ENCODE measurements at places on chromosomes 11 and 22. TPM values are rescaled to one million over a fixed set of nuclear protein-coding genes. Genes with fewer than 3 reads are reported as not detected.

GRCh38 chr22:31288496-31289240, 3.6 kb downstream of the PIK3IP1 start:
- no peak for DNase-seq

DNA sequence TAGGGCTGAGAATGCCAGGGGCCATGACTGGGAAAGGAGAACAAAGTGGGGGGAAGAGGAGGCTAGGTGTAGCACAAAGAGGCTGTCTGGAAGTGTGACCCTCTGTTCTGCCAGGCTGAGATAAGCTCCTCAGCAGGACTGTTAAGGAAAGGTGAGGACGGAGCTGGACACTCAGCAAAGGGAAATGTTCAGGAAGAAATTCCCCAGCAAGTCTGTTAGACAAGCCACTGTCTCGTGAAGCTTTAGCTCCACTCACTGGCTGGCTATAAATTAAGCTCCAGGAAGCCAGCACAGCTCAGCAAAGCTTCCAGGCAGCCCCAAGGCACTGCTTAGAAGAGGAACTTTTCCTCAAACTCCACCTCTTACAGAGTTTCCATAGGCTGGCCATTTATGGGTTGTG, 181.2 kb upstream of the API5 start:
- DNase-seq = peak; percentile 19

GRCh38 chr11:37963440-37963839, 1365.4 kb upstream of the RAG2 start:
- DNase-seq = no peak

DNA sequence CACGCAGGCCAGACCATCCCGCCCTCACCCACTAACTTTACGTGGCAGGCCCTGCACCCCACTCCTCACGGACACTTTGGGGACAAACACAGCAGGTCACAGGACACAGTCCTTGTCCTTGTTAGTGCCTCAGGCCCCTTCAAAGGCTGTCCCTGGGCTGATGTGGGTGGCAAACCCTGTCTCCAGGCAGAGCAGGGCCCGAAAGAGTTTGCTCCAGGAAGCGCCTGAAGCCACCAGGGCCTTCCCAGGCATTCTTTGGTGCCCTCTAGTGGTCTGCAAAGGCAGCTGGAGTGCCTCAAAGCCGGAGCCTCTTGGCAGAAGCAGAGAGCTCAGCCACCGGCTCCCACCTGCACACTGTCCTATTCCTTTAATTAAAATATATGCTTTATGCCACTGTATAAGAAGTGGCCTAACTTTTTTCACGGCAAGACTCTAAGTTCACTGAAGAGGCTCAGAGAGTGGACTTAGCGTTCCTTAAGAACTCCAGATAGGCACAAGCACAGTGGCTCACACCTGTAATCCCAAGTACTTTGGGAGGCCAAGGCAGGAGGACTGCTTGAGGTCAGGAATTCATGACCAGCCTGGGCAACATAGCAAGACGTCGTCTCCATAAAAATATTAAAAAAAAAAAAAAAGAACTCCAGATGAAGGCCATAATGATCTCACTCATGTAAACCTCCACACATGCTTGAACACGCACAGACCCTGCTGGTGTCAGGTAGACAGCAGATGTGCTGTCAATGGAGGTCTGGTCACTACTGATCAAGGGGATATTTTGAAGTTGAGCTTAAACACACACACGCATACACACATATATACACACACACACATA, 11.1 kb downstream of the TXN2 start:
- DNase-seq = peak; percentile 84

Gene MS4A15
- total RNA-seq = 0.38 TPM

DNA sequence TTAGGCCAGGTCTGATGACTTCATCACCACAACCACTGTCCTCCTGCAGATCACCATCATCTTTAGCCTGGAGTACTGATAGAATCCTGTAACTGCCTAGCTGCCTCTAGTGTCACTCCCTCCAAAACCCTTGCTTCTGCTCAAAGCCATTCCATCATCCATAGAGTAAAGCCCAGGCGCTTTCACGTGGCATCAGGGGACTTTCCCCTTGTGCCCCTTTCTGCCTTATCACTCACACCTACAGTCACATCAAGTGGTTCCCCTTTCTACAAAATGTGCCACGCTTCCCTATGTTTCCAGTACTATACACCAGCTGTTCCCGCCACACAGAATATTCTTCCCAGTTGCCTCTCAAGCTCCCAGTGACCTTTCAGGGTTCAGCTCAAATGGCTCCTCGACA, 75.9 kb downstream of the MN1 start:
- DNase-seq = no peak

DNA sequence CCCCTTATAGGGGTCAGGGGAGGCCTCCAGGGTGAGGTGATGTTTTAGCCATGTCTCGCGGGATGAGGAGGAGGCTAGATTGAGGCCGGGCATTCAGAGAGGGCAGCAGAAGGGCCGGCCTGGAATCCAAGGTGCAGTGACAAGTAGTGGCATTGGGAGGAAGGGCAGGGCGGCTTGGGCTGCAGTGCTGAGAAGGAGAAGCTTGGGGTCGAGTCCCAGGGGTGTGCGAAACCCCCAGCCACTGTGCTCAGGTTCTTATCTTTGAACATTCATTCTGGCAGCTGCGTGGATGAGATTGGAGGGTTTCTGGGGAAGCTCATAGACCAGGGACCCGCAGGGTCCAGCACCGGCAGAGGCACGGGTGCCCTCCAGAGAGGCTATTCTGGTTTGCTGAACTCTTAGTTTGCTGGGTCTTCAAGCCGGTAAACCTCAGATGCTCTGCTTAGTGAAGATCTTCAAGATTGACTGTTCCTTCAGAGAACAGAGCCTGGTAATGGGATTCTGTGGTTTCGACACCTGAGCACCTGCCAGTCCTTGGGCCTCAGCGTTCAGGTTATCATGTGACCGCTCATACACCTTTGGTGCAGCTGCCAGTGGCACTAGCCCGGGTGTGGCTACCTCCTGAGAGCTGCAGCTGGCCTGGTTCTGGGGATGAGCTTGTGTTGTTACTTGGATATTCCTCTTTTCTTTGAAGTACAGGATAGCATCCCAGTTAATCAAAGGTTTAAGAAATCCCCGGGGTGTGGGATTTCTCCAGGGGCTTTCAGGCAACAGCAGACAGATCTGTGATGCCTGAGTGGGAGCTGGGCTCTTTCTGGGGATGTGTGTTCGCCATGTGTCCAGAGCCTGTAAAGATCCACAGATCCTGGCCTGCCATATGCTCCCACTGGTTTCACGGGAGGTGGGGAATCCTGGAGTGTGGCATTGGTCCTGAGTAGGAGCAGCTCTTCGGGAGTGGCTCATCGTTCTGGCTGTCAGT, 152.8 kb downstream of the TBC1D22A start:
- DNase-seq = no peak
